ENCODE measurements at places on chromosomes 12 and 14. TPM values are rescaled to one million over a fixed set of nuclear protein-coding genes. Genes with fewer than 3 reads are reported as not detected.

TDRD9 gene
- total RNA-seq: 0.30 TPM

SIX6 gene
- total RNA-seq: not detected

DAO gene
- not detected for total RNA-seq

LRRK2 gene
- 9.2 TPM for total RNA-seq

SLC25A29 gene
- 26.2 TPM for total RNA-seq

YAF2 gene
- 10.6 TPM for total RNA-seq

RNASE3 gene
- total RNA-seq: not detected

Data from smooth muscle cell of the coronary artery (primary cell).